ENCODE measurements at places on chromosomes 5 and 9.

GRCh38 chr5:5711112-5711511, 288.6 kb downstream of the ICE1 start:
- DNase-seq, result no peak
- no peaks in the 10 kb centered on the region for H3K36me3 ChIP-seq
- peaks cover 3% of the 10 kb centered on the region for H3K27me3 ChIP-seq
- no peak overlapping the region for H3K4me3 ChIP-seq
- peaks cover 14% of the 10 kb centered on the region for H3K4me1 ChIP-seq

DNA sequence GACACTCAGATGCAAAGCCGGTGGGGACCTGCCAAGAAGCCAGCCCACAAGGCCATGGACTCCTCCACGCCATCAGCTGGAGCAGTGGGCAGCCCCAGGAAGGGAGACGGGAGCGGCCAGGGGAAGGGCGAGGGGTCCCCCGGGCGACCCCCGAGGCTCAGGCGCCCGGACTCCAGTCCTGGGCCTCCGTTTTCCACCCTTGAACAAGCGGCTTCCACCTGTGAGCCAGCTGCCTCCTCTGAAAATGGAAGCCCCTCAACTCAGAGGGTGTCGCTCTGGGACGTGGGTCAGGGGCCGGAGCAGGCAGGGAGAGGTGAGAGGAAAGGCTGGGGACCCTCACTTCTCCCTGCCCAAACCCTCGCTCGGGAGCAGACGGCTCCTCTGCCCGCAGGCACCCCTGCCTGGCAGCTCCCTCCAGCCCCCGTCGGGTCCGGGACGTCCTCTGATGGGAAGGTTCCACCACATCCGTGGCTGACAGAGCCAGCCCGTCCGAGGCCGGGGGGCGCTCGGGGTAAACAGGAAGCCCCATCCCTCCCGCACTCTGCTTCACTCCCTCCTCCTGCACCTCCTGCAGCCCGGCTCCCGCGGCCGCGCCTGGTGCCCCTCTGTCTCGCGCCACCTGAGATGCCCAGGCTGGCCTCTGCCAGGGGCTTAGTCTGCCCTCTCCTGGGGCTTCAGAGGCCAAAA, 3.7 kb upstream of the EGFL7 start:
- H3K4me3 ChIP-seq, result no peak overlapping the region
- no peaks in the 10 kb centered on the region for H3K36me3 ChIP-seq
- DNase-seq, result peak; percentile 39

DNA sequence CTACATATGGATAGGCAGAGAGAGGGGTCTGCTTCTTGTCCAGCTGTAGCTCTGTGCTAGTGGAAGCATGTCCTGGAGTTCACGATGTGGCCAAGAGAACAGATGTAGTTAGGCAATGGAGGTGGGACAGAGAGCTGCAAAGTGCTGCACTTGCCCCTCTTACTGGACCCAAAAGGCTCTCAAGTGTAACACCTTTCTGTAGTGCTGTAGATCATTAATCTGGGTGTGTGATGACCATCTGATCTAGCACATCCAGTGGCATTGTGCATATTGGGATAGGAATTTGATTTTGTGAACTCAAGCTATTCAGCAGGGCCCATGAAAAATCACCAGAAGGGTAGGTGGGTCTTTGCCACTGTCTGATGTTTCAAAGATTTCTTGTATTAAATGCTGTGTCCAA, 151.4 kb downstream of the KDM4C start:
- peaks cover 18% of the 10 kb centered on the region for H3K4me1 ChIP-seq
- no peak for DNase-seq
- H3K4me3 ChIP-seq, result no peak overlapping the region

DNA sequence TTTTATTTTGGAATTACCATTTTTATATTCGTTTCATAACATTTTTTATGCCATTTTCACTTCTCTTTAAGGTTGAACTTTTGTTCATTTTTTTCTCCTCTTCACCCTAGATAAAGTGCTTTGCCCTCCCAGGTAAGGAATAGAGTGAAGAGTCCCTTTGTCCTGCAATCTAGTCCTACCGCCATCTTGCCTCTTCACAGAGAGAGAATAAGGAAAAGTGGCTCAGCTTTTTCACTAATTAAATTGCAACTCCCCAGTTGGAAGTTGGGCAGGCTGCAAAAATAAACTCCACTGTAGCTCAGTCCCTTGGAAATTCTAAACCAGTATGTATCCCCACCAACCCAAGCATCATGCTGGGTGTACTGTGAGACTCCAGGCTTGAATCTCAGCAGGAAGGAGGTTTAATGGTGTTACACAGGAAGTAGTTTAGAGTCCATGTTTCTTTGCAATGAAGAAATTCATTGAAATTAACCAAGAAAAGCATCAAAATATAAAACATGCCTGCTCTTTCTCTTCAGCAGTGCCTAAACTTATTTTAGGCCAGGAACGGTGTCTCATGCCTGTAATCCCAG, 60.3 kb upstream of the PCSK1 start:
- no peaks in the 10 kb centered on the region for H3K4me1 ChIP-seq
- H3K36me3 ChIP-seq, result no peaks in the 10 kb centered on the region
- H3K4me3 ChIP-seq, result no peak overlapping the region
- DNase-seq, result no peak
- no peaks in the 10 kb centered on the region for H3K27me3 ChIP-seq

GRCh38 chr5:17343675-17344074, 126.2 kb downstream of the BASP1 start:
- no peak for DNase-seq
- peak overlapping the region; percentile 5 for H3K27ac ChIP-seq
- H3K27me3 ChIP-seq, result no peaks in the 10 kb centered on the region
- H3K4me3 ChIP-seq, result peak overlapping the region; percentile 0
- peaks cover 12% of the 10 kb centered on the region for H3K4me1 ChIP-seq

- DNase-seq, result no peak
- H3K36me3 ChIP-seq, result peaks cover 14% of the 10 kb centered on the region
- H3K4me1 ChIP-seq, result peaks cover 4% of the 10 kb centered on the region
- no peak overlapping the region for H3K4me3 ChIP-seq
- no peaks in the 10 kb centered on the region for H3K27me3 ChIP-seq
- no peak overlapping the region for H3K27ac ChIP-seq
Measured at GRCh38 chr5:72351376-72351775, 31.2 kb downstream of the PTCD2 start.

DNA sequence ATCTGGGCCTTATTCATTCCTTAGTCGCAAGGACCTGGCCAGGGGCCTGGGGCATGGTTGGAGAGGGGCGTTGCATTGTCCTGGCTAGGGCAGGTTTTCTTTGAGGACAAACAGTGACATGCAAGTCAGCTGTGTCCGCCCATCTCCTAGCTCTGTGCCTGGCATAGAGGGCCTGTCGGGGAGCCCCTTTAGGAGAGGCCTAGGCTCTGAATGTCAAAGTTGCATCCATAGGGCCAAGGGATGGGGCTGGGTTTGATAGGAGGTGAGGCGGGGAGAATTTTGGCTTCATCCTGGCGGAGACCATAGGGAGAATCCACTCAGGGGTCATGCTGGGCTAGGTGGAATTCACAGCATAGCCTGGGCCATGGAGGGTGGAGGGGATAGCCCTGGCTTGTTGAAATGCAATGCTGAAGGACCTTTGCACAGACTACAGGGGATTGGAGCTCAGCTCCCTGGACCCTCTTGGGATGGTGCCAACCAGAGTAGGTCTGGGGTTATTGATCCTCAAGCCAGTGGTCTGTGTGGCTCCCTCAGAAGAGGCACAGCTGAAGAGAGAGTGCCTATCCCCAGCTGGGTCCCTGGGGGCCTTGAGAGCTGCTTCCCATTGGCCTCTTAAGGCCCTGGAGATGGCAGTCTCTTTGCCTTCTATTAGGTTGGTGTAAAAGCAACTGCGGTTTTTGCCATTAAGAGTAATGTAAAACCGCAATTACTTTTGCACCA, 104.0 kb downstream of the RGS3 start:
- no peak for DNase-seq
- no peaks in the 10 kb centered on the region for H3K36me3 ChIP-seq
- H3K4me1 ChIP-seq, result peaks cover 18% of the 10 kb centered on the region
- H3K27me3 ChIP-seq, result peaks cover 9% of the 10 kb centered on the region
- no peak overlapping the region for H3K4me3 ChIP-seq

- H3K27ac ChIP-seq, result no peak overlapping the region
- no peaks in the 10 kb centered on the region for H3K27me3 ChIP-seq
- no peak for DNase-seq
- H3K4me3 ChIP-seq, result no peak overlapping the region
- H3K36me3 ChIP-seq, result peaks cover 2% of the 10 kb centered on the region
- H3K4me1 ChIP-seq, result no peaks in the 10 kb centered on the region
Measured at GRCh38 chr9:94908011-94908563, 181.6 kb downstream of the AOPEP start.

DNA sequence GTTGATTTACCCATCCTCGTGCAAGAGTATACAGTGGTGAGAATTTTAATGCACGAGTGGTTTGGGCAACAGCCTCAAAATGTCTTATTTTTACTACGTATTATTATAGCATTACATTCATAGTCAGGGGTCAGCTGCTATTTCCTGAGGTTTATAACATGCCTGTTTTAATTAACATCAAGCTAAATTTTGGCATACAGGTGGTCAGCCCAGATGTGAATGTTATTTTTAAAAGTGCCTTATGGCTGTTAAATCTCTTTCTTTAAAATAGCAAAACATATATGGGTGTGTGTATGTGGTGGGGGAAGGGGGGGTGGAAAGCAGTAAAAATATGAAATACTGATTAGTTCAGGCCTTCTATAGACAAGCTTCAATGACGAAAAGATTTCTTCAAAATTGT, 424.5 kb upstream of the CLINT1 start:
- H3K4me3 ChIP-seq, result no peak overlapping the region
- no peaks in the 10 kb centered on the region for H3K36me3 ChIP-seq
- H3K27ac ChIP-seq, result no peak overlapping the region
- H3K4me1 ChIP-seq, result no peaks in the 10 kb centered on the region

DNA sequence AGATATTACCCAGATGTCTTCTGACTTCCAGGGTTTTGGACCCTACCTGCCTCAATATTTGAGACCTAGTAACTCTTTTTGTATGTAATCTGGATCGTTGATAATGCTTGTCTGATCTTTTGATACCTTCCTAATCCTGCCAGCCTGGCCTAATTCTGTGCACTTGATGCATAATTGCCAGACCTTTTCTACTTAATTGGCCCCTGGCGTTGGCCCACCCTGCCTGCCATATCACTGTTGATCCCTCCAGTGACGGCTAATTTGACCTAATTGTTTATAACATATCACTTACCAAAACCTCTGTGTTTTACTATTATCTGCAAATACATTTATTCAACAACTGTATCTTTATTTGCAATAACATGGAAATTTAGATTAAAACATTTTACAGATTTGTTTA, 49.0 kb downstream of the SLC44A1 start:
- DNase-seq, result no peak
- H3K27ac ChIP-seq, result no peak overlapping the region
- no peak overlapping the region for H3K4me3 ChIP-seq
- no peaks in the 10 kb centered on the region for H3K4me1 ChIP-seq

DNA sequence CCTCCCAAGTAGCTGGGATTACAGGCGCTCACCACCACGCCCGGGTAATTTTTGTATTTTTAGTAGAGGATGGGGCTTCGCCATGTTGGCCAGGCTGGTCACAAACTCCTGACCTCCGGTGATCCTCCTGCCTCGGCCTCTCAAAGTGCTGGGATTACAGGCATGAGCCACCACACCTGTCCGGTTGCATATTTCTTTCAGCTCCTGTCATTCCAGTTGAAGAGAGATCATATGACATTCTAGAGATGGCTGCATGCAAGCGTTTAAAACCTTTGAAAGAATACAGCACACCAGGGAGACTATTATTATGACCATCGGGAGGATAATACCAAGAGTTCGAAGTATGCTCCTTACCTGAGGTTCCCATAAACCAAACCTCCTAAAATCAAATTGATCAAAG, 9.6 kb upstream of the NIM1K start:
- H3K27me3 ChIP-seq, result no peaks in the 10 kb centered on the region
- no peak overlapping the region for H3K4me3 ChIP-seq
- peaks cover 9% of the 10 kb centered on the region for H3K36me3 ChIP-seq
- no peaks in the 10 kb centered on the region for H3K4me1 ChIP-seq
- DNase-seq, result no peak
- H3K27ac ChIP-seq, result no peak overlapping the region

- H3K4me1 ChIP-seq, result no peaks in the 10 kb centered on the region
- no peaks in the 10 kb centered on the region for H3K27me3 ChIP-seq
- H3K4me3 ChIP-seq, result no peak overlapping the region
- DNase-seq, result no peak
- no peak overlapping the region for H3K27ac ChIP-seq
Measured at GRCh38 chr9:37963936-37964739, 60.2 kb upstream of the SLC25A51 start.

DNA sequence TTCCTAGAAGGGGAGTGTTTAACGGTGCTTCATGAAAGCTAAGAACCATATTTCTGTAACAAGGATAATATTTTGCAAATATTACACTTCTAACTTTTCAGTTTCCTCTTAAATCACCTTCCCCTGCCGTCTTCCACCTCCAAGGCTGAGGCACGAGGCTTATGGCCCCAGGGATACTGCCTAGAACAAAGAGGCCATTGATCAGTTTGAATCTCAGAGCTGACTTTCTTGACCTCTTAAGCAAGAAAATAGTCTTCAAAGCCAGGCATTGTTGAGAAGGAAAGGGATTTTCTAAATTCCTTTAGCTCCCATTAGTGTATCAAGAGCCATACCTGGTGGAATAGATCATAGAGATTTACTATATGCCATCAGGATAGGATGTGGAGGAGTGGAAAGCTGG, 566.2 kb downstream of the BNC2 start:
- no peaks in the 10 kb centered on the region for H3K4me1 ChIP-seq
- no peak overlapping the region for H3K27ac ChIP-seq
- DNase-seq, result no peak
- no peaks in the 10 kb centered on the region for H3K36me3 ChIP-seq
- H3K4me3 ChIP-seq, result no peak overlapping the region
- H3K27me3 ChIP-seq, result no peaks in the 10 kb centered on the region

GRCh38 chr5:96473155-96473554, 40.1 kb upstream of the PCSK1 start:
- H3K27ac ChIP-seq, result no peak overlapping the region
- H3K36me3 ChIP-seq, result no peaks in the 10 kb centered on the region
- H3K4me1 ChIP-seq, result no peaks in the 10 kb centered on the region
- no peak overlapping the region for H3K4me3 ChIP-seq

- no peak for DNase-seq
- no peak overlapping the region for H3K27ac ChIP-seq
- no peaks in the 10 kb centered on the region for H3K4me1 ChIP-seq
- H3K4me3 ChIP-seq, result no peak overlapping the region
- H3K36me3 ChIP-seq, result peaks cover 5% of the 10 kb centered on the region
Measured at GRCh38 chr9:120362446-120362845, 217.5 kb downstream of the CDK5RAP2 start.

DNA sequence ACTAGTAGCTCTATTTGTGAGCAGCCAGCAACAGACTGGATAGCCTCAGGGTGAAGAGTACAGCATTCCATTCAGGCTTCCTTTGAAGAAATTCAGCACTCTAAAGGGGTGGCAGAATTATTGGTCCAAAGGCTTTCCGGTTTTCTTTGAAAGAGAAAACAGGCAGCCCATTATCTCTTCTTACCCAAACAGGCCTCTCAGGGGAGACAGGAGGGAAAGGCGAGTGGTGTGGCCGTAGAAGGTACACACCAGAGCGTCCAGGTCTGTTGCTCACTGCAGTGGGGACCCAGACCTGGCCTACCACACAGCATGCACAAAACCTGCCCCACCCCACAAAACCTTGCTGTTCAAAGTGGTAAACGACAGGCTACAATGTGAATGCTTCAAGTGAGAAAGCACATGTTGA, 83.3 kb downstream of the ZNF608 start:
- H3K27ac ChIP-seq, result no peak overlapping the region
- H3K27me3 ChIP-seq, result no peaks in the 10 kb centered on the region
- no peaks in the 10 kb centered on the region for H3K36me3 ChIP-seq
- DNase-seq, result no peak
- peaks cover 14% of the 10 kb centered on the region for H3K4me1 ChIP-seq

- H3K4me1 ChIP-seq, result no peaks in the 10 kb centered on the region
- peaks cover 24% of the 10 kb centered on the region for H3K36me3 ChIP-seq
- no peak overlapping the region for H3K27ac ChIP-seq
- no peak overlapping the region for H3K4me3 ChIP-seq
Measured at GRCh38 chr5:36209664-36210063, 32.1 kb downstream of the NADK2 start.

All from memory B cell (primary cell).